GM19239 (cell line): ENCODE measurements at places on chromosomes 3 and 15.

- no peak for DNase-seq
Measured at GRCh38 chr3:152669560-152669959, 165.4 kb upstream of the P2RY1 start.

DNA sequence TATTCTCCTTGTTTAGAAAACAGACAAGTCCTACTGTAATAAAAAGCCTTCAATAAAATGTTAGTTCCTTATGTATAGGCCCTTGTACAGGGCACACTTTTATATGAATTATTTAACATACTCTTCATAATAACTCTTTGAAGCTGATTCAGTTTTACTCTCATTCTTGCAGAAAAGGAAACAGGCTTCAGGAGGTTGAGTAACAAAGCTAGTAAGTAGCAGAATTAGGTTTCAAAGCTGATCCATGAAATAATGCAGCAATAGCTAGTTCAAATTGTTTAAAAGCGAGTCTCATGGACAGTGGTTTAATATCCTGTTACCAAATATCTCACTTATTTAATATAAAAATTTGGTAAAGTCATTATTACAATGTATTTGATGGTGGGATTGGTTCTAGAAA, 25.0 kb downstream of the TCF12 start:
- no peak for DNase-seq

DNA sequence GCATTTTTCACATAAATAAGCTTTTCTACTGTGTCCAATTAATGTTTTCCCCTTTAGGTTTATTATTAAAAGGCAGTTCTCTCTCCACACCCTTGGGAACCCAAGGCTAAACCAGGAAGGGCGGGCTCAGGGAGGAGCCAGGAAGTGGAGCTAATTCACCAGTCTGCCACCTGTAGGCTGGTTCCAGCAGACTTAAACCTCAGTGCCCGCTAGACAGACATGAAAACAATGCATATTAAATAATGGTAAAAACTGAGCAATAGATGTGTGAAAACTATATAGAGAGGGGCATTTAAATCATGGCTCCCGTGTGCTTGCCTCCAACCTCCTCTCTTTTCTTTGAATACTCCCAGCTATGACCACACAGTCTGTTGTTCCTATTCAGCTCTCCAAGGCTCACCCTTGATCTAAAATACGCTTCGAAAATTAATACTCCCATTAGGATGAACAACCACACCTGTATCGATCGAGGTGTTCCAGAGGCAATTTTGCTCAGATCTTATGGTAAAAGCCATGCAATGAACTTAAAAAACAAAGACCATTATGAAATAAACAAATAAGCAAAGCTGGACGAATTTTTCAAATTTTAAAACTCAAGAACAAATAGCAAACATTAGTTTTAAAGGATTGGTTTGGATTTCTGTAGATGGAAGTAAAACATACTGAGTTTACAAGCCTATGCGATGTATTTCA, 253.3 kb downstream of the TJP1 start:
- DNase-seq: no peak

- no peak for DNase-seq
Measured at GRCh38 chr3:42387802-42388651, 22.4 kb downstream of the LYZL4 start.

DNA sequence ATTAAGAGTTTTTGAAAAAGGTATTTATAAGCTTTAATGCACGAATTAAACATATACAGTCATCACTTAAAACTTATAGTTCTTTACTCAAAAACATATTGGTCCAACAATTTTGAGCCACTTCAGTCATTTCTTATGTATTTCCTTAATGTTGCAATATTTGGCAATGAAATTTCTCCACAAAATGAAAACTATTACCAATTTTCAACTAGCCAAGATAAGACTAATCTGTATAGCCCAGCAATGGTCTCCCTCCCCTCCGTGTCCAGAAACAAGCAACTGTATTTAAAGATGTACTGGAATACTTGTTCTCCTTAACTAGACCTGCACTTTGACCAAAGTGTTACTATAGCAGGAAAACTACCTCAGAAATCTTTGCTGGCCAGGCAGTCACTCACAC, 9.2 kb downstream of the ARF4 start:
- DNase-seq: no peak

DNA sequence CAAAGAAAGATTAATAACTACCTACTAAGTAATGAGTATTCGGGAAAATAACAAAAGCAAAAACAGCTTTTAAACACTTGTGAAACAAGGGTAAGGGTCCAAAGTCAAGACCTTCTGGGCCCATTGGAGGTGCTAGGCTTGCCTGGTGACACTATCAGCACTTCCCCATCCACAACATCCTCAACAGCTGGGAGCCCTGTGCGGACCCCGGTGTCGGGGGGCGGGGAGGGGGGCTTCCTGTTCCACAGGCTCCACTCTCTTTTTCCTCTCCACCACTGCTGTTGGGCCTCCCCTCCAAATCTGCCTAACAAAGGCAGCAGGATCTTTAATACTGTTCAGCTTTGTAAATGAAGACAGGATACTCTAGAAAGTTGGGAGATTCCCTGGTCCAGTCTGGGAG, 21.6 kb downstream of the NGRN start:
- DNase-seq: no peak

GRCh38 chr3:9195390-9195789, 54.1 kb downstream of the SRGAP3 start:
- no peak for DNase-seq

GRCh38 chr3:122023335-122023910, 1.4 kb upstream of the ILDR1 start:
- no peak for DNase-seq

- no peak for DNase-seq
Measured at GRCh38 chr15:38130205-38130567, 122.5 kb upstream of the SPRED1 start.

DNA sequence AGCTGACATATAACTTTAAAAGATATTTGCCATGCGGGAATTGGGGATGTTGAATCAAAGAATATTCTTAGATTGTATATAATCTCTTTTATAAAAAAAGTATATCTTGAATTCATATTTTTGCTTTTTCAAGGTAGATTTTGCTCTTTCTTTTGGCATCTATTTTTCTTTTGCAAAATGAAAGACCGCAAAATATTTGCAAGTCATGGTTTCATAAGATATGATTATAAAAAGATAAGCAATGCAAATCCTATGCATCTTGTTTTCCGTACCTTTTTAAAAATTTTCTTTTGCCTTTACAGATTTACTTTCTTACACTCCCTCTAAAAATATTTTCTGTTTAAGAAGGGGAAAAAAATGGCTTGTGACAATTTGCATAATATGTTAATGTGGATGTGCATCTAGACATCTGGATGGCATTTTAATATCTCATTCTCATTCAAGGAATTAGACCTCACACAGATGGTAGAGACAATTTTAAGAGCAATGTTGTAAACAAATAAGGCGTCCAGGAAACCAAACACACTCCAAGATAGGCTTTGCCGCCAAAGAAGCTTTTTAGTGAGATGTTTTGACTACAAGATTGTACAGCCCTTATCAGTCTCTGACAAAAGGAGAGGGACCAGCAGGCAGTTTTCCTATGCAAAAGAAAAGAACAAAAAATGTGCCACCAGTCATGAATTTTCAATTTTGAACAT, 371.1 kb downstream of the CHL1 start:
- no peak for DNase-seq

- DNase-seq: no peak
Measured at GRCh38 chr3:61872077-61872706, 310.8 kb downstream of the PTPRG start.

- no peak for DNase-seq
Measured at GRCh38 chr15:69524296-69524695, 71.7 kb downstream of the RPLP1 start.

DNA sequence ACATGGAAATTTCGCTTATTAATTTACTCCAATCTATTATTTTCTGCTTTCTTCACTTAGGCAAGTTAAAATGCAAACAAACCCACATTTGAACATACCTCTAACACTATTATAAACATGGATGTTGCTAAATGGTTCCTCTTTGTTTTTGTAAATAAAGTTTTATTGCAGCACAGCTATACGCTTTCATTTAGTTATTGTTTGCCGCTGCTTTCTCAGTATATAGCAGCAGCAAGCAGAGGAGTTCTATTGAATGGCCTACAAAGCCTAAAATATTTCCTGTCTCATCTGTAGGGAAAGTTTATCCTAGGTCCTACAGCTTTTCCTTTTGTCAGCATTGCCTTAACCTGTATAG, 7.9 kb upstream of the CHD2 start:
- DNase-seq: no peak

DNA sequence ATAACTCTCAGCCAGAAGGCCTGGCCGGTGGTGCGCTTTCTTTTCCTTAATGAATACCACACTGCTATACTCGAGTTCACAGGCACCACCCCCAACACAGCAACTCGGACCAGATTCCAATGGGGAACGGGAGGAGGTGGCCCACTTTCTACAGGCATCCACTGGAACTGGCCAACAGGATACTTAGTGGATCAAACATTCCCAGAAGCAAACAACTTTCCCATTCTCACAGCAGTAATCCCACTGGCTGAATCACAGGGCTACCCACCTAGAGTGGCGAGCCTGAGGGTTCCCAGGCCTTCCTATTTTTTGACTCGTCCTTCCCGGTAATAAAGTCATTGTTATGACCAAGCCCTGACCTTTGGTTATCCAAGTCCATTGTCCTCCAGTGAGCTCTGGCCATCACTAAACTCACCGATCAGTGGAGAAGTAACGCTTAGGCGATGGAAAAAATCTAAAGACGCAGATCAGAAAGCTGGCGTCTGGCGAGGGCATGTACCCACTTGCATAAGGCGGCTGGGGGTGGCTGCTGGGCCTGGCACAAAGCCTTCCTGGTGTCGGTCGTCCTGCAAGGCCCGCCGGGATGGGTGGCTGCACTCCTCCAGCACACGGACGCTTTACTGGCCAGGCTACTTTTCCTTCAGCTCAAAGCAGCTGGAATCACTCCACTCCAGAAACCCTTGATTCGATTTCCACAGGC, 1.2 kb downstream of the EOGT start:
- DNase-seq: no peak

DNA sequence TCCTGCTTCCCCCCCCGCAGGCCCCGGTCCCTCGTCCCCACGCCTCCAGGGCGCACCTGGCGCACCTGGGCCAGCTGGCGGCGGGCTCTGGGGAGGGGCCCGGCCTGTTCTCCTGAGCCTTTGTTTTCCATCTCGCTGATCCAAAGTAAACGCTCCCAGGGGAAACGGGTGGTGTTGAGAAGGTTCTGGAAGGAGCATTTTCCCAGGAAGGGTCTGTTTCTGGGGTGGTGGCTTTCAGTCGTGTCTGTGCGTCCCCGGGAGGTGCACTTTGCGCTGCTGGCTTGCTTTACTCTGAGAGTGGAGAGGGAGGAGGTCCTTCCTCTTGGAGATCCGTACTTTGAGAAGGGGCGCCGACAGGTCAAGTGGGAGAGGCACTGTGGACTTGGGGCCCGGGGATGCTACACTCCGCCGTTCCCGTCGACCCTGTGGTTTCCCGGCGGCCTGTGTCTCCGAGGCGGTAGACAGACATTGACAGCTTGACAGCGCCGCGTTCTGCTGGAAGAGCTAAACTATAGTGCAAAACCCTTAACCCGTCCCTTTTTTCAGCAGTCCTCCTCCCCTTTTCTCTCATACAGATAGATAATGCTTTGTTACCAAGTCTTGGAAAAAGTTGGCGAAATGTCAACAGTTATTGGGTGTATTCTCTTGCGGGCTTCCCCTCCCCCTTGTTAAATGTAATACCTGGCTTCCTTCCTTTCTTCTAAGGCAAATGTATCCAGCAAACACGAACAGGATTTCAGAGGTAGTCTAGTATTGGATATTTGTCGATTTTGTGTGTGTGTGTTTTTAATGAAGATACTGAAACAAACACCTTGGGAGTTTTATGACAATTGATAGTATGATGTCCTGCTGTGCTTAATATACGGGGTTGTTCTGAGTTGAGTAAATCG, 6.5 kb downstream of the TPM1 start:
- no peak for DNase-seq

GRCh38 chr15:94467034-94467433, 235.7 kb downstream of the MCTP2 start:
- DNase-seq: no peak
